Adrenal gland (tissue), 19 donors: ENCODE measurements at places on chromosomes 16 and 17.
A peak's percentile ranks its signal among the peaks of the same experiment; 100 is the strongest.

- DNase-seq = no peak
Measured at GRCh38 chr16:16960785-16961184, 510.0 kb downstream of the XYLT1 start.

DNA sequence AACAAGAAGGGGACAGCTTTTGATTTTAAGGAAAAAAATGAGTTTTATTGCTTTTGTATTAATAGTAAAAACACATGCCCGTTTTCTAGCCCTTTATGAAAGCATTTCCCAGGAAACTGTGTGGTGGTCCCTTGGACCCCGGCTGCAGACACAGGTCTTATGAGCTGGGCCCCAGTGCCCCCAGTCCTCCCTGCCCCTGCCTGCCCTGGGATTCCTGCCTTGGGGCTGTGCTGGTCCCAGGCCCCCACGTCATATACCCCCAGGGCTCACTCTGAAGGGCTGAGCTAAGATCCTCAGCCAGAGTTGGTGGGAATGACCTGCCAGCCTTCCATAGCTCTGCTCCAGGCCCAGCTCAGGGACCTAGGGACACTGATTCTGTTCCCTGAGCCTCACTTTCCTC is 30.8 kb downstream of the GINS2 start:
- DNase-seq = no peak

- DNase-seq = no peak
Measured at GRCh38 chr16:50314665-50315064, 48.3 kb downstream of the ADCY7 start.

- no peak for DNase-seq
Measured at GRCh38 chr17:75639327-75639726, 6.1 kb downstream of the SMIM5 start.

GRCh38 chr17:41967921-41968578 is 1.5 kb downstream of the CNP start:
- DNase-seq = no peak

DNA sequence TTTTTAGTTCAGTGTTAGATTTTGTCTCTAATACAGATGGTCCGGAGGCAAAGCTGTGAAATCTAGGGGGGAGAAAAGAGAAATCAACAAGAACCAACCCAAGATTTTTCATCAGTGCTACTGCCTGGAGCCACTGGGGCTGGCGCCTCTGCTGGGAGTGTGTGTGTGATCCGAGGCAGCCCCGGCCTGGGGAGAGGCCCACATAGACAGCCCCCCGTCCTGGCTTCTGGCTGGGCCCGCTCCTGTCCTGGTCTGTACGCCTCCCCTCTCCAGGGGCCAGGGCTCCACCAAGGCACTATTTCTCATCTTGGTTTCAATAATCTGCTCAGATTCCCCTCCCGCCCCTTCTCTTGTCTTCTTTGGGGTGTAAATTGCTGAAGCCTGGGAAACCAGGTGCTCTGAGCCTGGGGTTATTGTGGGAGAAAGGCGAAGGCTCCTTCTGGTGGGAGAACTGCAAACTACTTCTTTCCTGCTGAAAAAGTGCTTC is 7.8 kb downstream of the BAHCC1 start:
- no peak for DNase-seq

GRCh38 chr16:47018223-47018891 is 44.9 kb upstream of the DNAJA2 start:
- peak; percentile 48 for DNase-seq

GRCh38 chr17:72617557-72617956 is 474.9 kb downstream of the SLC39A11 start:
- no peak for DNase-seq

GRCh38 chr16:78689028-78689427 is 589.6 kb downstream of the WWOX start:
- DNase-seq = no peak

DNA sequence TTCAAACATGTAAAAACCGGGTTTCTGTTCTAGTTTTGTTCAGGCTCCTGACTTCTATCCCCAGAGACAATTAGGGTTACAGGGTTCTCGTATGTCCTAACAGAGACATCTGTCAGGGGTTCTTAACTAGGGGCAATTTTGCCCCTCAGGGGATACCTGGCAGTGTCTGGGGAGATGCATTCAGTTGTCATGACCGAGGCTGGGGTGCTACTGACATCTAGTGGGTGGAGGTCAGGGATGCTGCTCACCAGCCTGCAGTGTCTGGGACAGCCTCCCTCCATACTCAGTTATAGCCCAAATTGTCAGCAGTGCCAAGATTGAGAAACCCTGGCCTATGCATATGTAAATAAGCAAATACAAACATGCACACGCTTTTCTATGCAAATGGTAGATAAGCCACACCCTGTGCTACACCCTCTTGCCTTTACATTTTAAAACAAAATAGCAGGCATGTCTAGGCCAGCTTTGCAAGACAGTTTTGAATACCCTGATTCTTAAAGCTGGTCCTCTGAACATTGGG is 37.4 kb downstream of the CLEC16A start:
- DNase-seq = no peak

GRCh38 chr17:14693382-14693781 is 392.5 kb downstream of the HS3ST3B1 start:
- DNase-seq = no peak

DNA sequence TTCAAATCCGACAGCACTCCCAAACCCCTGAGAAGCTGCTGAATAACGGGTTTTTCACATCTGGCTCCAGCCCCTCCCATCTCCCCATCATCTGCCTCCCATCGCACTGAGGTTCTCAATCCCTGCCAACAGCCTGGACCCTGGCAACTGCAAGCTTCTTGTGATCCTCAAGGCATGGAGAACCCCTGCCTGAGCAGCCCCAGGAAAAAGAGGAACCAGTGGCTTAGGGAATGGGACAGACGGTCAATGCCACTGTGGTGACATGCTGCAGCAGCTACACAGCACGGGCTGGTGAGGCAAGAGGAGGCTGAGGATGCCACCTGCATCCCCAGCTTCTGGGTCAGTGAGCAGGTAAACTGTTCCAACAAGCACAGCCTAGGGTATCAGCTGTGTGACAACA is 3.3 kb upstream of the MBTPS1 start:
- DNase-seq = no peak

DNA sequence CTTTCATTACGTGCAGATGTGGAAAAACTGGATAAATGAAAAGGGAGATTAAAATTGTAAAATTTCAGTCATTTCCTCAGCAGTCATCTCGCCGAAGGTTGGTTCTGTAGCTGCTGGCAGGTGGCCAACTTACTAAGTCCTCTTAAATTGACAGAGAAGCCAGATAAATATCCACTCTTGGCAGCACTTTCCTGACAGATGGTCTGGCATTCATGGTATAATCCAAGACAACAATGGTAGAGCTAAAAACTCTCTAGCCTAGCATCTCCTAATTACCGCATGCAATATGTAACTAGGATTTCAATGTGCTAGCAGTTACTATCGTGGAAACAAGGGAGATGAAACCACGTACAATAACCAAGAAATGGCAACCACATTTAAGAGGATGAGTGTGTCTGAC is 306.3 kb downstream of the CNTNAP4 start:
- peak; percentile 57 for DNase-seq

DNA sequence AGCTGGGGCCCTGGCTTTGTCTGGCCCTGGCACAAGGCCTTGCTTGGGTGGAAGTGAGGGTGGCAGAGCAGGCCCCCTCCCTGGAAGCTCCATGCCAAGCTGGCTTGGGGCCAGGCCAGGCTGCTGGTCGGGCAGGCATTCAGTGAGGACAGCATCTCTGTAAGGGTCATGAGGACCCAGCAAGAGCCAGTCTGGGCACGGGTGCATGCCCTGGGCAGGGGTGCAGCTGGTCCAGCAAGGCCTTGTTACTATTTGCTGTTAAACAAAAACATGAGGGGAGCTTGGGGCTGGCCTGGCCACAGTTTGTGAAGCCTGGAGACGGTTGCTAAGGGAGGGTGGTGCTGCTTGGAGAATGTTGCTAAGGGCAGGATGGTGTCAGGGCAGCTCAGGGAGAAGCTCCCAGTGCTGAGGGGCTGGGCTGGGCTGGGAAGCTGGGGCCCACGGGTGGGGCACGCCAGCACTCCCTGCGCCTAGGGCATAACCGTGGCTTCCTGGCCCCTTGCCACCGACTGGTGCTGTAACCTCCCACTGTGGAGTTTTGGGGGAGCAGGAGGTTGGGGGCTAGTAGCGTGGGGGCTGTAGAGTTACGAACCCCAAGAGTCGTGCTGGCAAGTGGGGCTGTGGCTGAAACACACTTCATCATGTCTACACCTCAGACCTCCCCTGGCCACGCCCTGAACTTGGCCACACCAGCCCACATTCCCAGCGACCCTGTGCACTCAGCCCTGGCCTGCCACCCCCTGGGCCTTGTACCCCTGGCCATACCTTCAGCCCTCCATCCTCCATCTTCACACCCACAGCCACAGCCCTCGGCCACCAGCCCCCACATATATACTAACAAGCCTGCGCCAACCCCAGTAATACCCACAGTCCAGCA is 1.6 kb downstream of the TPPP3 start:
- DNase-seq = peak; percentile 66

DNA sequence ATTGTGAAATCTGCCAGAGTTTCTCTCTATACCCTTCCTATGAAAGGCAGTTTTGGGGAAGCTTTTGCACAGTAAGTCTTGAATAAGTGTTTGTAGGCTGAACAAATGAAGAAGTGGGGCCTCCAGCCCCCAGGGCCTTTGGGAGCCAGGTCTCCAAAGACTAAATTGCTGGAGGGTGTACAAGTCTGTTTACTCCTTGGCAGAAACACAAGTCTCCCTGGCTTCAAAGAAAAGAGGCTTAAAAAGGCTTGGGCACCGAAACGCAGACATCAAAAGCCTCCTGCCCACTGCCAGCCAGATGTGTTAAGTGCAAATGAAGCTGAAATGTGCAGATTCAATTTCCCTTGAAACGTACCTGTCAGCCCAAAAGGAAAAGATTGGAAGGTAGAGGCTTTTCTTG is 146.3 kb downstream of the TMEM132E start:
- DNase-seq = no peak

DNA sequence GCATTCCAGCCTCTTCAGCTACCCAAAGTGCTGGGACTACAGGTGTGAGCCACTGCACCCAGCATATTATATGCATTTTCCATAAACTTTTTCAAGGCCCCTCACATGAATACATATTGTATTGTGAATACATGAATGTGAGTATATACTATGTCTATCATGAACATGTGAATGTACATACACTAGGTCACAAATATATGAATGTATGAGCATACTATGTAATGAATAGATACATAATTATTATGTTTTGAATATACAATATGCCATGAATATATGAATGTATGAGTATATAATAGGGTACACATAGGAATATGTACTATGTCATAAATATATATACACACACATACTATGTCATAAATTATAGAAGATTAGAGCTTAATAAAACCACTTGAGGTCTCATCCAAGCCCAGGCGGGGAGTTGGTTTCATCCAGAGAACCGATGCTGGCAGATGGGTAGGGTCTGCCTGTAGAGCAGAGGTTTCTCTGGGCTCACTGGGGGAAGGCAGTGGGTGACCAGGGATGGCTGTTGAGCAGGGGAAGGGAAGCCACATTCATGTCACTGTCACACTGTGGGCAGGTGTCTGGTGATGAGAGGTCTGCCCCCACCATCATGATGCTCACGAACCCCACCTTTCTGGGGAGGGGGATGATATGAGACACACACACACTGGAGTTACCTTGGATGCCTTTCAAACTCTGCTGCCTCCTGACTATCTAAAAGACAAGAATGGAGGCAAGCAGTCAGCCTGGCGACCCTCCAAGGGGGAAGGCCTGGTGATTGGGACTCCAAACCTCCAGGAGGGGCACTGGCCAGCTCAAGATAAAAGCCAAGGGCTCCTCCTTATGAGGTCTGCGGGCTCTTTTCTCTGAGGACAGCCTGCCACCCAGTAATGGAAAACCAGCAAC is 7.3 kb downstream of the C16orf95 start:
- DNase-seq = no peak

DNA sequence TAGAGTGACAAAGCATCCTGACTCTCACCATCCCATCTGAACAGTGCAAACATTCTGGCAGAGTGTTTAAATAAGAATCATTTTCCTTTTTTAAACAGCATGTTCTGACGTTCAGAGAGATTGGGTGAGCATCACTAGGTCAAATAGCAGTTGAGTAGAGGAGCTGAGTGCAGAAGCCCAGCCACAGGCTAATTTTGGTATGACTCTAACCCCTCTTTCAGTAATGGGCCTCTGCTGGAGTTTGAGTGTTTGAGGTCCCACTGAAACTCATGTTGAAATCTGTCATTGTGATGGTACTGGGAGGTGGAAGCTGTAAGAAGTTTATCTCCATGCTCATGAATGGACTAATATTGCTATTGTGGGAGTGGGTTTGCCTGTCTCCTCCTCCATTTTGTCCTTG is 194.4 kb downstream of the SALL1 start:
- DNase-seq = no peak

DNA sequence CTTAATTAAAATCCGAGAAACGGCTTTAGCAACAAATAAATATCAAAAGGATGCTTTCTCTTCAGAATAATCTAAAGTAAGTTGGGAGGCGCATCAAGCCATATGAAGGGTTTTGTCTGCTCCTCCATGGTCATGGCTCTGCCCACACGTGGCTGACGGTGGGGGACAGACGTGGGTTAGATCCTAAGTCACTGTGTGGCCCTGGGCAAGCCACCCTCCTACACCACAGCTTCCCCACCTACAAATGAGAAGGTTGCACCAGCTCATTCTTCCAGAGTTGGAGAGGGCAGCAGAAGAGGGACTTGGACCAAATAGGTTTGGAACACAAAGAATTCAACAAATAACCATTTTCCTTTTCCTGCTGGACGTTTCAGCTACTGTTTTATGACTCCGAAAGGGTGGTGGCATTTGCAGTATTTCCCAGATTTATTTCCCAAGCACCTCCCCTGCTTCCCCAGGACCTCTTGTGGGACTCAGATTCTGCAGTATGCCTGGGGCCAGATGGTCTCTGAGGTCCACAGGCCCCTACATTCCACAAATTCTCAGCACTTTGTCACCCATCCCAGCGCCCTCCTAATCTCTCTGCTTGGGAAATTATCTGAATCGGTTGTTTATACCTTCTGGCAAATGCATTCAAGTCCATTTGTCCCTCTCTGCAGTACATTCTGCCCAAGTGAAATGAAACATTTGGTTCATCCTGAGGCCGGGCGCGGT is 17.8 kb downstream of the LRRC75A start:
- no peak for DNase-seq

DNA sequence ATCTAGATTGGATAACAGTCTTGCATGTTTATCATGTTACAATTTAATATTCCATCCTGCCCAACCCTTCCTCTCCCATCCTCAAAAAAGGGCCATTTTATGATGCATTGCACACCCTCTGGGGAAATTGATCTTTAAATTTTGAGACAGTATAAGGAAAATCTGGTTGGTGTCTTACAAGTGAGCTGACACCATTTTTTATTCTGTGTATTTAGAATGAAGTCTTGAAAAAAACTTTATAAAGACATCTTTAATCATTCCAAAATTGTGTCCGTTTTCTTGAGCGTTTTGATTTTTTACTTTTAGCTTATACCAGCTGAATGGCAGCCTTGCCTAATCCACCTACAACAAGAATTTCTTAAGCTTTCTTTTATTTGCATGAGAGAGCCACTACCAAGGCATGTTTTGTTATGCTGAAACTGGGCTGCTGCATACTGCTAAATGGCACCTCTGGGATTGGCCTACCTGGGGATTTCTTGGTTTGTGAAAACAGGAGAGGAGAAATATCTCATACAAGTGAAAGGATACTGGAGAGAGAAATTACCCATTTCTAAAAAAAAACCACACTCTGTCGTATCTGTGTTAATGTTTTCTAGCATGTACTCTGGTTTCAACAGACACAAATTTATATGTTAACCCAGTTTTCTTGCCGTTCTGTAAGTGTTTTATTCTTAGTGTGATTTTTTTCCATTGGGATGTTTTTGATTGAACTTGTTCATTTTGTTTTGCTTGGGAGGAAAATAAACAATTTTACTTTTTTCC is 52.2 kb downstream of the TUBD1 start:
- no peak for DNase-seq

GRCh38 chr16:2006317-2006716 is 3.3 kb downstream of the ZNF598 start:
- DNase-seq = no peak
